ENCODE measurements at places on chromosomes 11 and 22.

- DNase-seq, result no peak
Observed at GRCh38 chr11:64654958-64655541, 64.0 kb downstream of the SLC22A12 start.

GRCh38 chr22:36574728-36575127, 45.8 kb upstream of the EIF3D start:
- no peak for DNase-seq

- DNase-seq, result no peak
Observed at GRCh38 chr22:35352214-35353111, 28.4 kb upstream of the HMOX1 start.

- DNase-seq, result no peak
Observed at GRCh38 chr11:12657336-12657735, 16.9 kb upstream of the TEAD1 start.

GRCh38 chr11:115155978-115156377, 348.2 kb downstream of the CADM1 start:
- DNase-seq, result no peak

GRCh38 chr11:123386796-123387510, 43.1 kb upstream of the GRAMD1B start:
- no peak for DNase-seq

GRCh38 chr11:2888266-2888968, 2.8 kb upstream of the CDKN1C start:
- peak; percentile 53 for DNase-seq

DNA sequence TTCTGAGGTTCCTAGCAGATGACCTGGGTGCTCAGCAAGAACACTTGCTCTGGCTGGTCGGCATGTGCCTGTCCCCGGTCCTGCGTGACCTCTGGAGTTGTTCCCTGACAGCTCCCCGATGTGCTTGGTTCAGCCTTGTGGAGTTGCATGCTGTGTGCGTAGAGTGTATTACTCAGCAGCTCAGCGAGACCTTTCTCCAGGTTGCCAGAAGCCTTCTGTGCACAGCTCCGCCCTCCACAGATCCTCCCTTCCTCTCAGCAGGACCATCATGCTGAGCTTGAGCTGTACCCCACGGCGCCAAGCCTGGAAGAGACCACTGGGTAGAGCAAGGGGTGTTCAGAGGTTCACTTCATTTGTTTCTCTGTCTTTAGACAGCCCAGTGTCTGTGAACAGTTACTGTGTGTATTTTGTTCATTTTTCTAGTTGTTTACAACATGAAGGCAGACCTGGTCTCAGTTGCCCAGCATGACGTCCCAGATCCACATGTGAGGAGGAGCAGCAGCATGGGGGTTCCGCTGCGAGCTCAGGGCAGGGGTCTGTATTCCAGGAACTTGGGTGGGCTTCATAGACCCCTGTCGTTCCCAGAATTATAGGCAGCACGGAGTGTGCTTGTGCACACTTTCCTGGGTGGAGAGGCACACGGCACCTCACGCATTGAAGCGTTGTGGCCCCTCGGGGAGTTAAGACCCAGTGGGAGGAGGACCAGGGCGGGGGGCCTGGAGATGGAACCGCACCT, 148.6 kb downstream of the IGLL1 start:
- no peak for DNase-seq

- no peak for DNase-seq
Observed at GRCh38 chr11:98967005-98967404, 53.7 kb upstream of the CNTN5 start.

DNA sequence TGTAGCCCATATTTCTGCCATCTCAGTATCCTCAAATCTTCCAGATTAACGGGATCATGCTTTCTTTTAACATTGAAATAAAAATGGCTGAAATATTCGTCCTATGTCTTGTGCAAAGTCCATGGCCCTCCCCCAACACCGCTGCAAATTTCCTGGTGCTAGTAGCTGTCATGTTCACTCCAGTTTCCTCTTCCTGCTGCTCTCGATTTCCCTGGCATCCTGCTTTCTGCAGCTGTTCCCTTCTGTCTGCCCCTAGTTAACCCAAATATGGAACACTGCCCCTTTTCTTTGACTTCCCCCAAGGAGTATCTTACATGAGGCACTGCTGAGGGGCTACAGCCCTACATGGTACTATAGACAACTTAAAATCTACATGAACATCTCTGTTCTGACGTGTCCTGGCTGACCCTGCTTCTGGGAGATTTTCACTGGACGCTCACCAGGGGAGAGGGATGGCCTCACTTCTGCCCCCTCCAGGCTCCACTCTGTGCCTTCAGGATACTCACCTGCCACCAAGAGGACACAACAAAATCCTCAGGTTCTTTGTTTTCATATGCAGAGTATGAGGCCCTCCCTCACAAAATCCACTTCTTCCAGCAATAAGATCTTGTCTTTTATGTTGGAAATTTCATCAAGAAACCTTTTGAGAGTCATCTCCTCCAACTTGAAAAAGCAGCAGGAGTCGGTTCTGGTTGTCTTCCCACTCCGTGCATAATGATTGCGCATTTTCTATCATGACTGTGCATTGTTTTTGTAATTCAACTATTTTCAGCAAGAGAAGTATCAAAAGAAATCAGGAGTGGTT, 29.5 kb upstream of the SCUBE2 start:
- DNase-seq, result no peak

GRCh38 chr22:46619240-46619829, 851 bp upstream of the GRAMD4 start:
- no peak for DNase-seq

DNA sequence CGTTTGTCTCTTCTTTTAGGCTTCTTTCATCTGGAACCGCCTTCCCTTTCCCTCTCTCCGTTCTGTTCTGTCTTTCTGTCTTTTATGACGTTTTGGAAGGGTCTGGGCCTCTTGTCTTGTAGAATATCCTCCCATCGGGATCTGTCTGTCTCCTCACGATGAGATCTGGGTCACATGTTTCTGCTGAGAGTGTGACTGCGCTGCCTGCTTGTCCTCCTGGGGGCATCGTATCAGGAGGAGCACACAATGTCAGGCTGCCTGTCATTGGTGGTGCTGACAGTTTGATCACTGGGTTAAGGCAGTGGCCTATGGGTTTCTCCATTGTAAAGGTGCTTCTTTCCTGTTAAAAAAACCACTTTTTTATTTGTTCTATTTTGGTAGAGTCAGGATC, 60.4 kb upstream of the PARVG start:
- DNase-seq, result no peak

GRCh38 chr11:110472858-110473257, 43.1 kb downstream of the FDX1 start:
- no peak for DNase-seq

DNA sequence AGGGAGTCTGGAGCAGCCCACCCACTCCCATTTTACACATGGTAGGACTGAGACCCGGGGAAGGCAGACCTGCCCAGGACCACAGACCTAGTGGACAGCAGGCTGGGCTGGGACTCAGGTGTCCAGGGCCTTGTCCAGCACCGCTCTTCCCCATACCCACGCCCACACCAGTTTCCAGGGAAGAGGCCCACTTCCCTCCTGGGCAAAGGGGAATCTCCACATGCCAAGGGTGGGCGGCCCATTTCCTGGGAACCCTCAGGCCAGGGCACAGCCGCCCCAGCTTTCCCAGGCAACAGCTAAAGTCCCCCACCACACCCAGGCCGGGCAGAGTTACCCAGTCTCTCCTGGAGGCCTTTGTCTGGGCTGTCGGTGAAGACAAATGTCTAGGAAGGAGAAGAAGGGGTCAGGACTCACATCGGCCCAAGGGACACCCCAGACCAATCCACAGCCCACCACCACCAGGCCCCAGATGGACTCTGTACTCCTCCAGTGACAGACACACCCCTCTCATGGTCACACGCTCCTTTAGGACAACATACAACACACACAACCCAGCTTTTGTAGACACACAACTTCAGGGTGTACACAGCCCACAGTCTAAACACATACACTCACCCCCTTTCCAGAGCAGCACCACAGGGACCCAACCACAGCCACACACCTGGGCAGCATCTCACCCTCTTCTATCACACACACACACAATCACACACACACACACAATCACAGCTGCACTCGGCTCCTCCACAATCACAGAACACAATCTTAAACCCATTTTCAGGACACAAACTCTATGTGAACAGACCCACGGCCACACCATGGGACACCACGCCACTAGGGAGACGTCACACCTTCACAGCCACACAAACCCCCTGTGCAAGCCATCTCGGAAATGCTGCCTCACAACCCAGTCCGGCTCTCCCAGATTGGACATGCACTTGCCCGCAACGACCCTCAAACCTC, 5.5 kb downstream of the MFNG start:
- DNase-seq, result no peak

DNA sequence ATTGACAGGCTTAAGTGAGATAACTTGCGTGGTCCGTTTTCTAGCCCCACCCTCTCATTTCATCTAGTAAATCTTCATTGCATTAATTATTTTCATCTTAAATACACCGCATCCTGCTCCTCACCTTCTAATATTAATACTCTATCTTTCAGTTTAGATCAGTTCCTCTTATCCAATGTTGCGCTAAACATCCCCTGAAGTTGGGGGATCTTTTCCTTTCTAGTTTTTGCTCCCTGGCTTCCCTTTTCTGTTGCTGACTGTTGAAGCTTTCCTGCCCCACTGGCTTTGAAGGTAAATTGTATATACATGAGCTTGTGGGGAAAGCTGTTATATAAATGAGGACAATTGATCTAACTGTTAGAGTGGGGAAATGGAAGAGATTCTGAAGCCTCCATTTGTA, 7.2 kb downstream of the CAT start:
- no peak for DNase-seq

GRCh38 chr11:117828611-117829368, 4.2 kb upstream of the FXYD2 start:
- peak; percentile 37 for DNase-seq

- DNase-seq, result no peak
Observed at GRCh38 chr22:17228725-17229126, 9.5 kb upstream of the ADA2 start.

GRCh38 chr11:45651841-45652749, 13.3 kb downstream of the CHST1 start:
- DNase-seq, result no peak

DNA sequence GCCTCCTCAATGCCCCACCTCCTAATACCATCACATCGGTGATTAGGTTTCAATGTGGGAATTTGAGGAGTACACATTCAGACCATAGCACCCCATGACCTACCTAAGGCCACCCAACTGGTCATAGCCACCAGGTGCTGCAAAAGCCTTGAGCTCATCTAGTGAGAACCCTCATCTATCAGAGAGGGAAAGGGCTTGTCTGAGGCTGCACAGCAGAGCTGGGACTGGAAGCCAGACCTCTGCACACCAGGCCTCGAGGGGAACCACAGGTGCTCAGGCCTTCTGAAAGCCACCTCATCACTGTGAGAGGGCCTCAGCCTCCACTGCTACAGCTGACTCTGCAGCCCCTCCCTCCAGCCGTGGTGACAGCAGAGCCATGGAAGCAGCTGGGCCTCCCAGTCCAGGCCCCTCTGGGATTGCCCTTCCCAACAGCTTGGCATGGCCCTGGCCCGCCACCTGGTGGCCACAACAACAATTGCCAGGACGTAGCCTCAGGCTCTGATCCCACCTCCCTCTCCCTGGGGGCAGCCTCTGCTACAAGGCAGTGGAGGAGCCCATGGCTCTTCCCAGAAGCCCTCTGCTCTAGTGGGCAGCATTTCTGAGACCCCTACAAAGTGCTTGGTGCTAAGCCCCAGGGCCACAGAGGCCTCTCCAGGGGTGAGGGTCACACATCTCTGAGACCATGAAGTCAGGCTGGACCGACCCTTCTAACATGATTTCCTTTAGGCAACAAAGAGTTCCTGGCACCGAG, 41.0 kb upstream of the PRDM11 start:
- DNase-seq, result peak; percentile 46

DNA sequence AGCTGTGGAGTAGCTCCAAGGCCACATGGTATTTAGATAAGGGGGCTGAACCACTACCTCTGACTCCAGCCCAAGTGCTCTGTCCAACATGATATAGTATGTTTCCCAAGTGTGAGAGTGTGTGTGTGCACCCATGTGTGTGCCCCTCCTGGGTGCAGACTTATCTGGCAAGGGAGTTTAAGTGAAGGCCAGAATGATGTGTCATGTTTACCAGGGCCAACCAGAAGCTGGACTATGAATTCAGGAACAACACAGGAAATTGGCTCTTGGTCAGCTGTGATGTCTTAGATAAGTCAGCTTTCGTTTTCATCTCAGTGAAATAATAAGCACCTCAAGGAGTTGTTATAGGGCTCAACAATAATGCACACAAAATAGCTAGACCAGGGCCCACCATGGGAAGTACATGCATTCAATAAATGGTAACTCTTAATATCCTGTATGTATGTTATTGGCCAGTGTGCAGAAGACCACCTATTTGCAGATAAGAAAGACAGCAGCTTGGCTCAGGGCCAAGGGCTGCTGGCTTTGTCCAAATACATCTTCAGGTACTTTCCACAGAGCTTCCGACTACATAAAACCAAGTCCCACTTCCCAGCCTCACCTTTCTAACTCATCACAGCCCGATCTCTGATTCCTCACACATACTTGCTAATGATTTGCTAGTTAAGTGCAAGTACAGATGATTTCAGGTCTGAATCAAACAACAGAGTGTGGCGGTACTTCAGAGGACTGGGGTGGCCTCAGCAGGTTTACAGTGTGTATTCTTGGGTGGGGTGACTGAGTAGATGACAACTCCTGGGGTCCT, 120.9 kb downstream of the ME3 start:
- no peak for DNase-seq

GRCh38 chr22:28942801-28943500, 59.6 kb downstream of the ZNRF3 start:
- no peak for DNase-seq

- no peak for DNase-seq
Observed at GRCh38 chr22:48265000-48265625, 1502.7 kb downstream of the TBC1D22A start.

DNA sequence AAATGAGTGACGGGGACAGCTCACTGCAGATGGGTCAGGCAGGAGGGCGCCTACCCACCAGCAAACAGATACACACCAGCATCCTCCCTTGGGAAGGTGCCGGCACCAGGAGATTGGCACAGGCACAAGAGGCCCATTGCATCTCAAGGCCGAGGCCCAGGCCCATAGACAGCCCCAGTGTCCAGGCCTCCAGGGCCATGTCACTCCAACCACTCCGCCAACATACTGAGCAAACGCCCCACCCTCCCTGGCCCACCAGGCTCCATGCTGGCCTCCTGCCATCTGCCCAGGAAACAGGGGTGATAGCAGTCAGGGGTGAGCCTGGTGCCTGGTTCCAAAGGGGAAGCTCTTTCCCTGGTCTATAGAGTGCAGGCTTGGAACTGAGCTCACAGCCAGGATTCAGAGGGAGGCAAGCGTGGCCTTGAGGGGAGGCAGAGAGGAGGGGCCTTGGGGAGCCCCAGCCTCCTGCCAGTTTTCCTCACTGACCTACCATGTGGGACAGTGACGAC, 34.7 kb downstream of the PISD start:
- DNase-seq, result no peak

DNA sequence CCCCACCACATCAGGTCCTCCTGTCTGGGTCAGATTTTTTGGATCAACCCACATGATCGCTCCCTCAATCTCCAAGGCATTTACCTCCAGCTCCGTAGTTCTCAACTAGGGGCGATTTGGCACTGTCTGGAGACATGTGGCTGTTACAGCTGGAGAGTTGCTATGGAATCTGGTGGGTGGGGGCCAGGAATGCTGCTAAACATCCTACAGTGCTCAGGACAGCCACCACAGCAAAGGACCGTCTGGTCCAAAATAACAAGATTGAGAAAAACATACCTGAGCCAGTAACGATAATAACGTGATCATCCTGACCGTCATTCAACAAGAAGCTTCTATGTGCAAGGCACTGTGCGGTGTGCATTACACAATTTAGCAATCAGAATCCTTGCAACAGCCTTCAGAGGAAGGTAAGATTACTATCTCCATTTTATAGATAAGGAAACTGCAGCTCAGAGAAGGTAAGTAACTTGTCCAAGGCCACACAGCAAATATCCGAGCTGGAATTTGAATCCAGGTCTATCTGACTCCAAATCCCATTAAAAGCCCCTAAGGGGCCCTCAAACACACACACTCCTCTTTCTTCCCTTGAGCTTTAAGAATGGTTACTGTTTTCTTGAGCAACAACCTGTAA, 14.3 kb upstream of the CRY2 start:
- DNase-seq, result no peak
